ENCODE measurements at places on chromosomes 1 and 21.

DNA sequence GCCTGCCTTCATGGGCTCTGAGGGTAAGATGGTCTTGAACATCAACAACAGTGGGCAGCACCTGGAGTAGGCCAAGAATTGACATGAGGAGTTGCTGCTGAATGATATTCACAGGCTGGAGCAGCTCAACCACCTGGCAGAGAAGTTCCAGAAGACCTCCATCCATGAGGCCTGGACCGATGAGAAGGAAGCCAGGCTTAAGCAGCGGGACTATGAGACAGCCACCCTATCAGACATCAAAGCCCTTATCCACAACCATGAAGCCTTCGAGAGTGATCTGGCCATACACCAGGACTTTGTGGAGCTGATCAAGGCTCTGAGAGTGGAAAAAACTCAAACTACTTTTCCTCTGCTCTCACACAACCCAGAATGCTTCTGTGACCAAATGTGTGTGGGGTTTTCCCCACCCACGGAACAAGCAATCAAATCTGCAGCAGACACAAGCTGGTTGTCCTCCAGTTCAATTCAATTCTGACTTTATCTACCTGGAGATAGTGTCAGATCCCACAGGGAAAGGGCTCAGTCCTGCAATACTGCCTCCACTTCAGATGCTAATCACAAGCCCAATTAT lies 12.1 kb upstream of the EPHA10 start:
- DNase-seq, result no peak

DNA sequence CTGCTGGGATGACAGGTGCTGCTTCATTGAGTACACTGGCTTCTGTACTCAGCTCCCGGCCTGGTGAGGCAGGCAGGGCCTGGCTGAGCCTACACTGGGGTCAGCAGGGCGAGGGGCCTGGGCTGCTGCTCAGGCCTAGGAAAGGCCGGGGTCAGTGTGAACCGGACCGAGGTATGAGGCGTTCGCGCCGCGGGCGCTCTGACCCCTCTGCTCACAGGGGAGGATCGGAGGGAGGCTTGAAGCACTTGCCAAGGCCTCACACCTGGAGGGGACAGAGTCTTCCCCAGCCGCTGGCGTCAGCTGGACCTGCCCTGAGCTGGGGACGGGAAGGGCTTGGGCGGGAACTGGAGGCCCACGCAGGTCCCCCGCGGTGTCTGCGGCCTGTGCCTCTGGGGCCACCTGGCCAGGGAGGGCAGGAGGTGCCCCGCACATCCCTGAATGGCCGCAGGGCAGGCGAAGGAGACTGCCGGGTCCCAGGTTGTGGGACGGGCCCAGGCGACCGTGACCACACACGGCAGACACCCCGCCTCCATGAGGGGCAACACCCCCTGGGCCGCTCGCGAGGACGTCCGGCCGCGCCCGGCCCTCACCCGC lies 466 bp downstream of the PEX10 start:
- no peak for DNase-seq

- DNase-seq, result no peak
Observed at GRCh38 chr1:58107943-58108342, 438.6 kb downstream of the OMA1 start.

DNA sequence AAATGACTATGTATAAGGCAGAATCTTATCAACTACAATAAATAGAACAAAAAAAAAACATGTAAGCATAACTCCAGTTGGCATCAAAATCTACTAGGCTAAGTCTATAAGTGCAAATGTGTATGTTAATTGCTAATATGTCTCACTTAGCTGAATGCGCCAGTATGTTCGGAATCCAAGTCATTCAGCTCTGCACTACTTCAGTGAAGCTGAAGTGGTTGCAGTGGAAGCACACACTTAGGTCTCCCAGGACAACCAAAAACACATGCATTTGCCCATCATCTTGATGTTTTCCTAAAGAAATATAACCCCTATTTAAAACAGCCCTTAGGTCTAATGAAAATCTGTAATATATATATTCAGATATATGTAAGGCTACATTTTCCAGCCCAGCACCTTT lies 41.0 kb upstream of the RGS2 start:
- no peak for DNase-seq

- no peak for DNase-seq
Observed at GRCh38 chr1:244104309-244105060, 53.4 kb downstream of the ZBTB18 start.

GRCh38 chr1:108119500-108119899 lies 80.6 kb downstream of the SLC25A24 start:
- no peak for DNase-seq

- no peak for DNase-seq
Observed at GRCh38 chr1:51270751-51271150, 34.7 kb downstream of the RNF11 start.

DNA sequence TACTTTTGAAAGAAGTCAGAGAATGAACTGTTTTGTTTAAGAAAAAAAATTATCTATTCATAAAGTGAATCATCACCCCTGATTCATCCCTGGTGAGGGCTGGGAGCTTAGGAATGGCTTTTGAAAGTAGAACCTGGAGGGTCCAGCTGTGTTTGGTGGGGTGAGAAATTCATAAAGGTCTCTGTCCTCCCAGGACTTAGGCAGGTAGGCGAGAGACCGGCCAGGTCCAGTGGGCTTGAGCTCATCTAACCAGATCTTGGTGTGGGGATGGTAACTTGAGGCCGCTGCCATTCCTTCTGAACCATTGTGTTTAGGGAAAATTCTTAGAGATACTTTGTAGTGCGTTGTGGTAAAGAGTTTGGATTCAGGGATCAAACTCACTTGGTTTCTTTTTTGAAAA lies 156.8 kb upstream of the TNR start:
- no peak for DNase-seq

Data from hippocampal formation (tissue), 2 donors.